Stimulated activated CD4-positive, alpha-beta T cell treated with anti-CD3 and anti-CD28 coated beads, Interleukin-15, amount 100 ng/mL, for 1 hour (primary cell): ENCODE measurements at places on chromosomes 1 and 21.

DNA sequence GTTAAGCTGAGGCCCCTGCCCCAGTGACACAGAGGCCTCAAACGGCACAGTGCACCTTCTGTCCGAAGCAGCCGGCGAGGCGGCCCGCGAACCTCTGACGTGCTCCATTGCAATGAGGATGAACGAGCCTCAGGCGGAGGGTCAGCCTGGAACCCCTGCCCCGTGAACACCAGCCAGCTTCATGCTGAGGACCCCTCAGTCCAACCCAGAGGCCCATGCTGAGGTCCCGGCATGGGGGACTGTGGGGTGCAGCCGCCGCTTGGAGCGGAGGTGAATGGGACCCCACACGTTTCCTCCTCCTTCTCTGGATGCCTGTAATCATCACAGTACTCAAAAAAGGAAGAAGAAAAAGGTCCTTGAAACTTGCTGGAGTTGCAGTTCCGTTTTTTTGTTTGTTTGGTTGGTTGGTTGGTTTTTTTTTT, 62.1 kb downstream of the PRKCZ start:
- DNase-seq: no peak

GRCh38 chr1:100302739-100303138, 36.7 kb downstream of the RTCA start:
- no peak for DNase-seq

DNA sequence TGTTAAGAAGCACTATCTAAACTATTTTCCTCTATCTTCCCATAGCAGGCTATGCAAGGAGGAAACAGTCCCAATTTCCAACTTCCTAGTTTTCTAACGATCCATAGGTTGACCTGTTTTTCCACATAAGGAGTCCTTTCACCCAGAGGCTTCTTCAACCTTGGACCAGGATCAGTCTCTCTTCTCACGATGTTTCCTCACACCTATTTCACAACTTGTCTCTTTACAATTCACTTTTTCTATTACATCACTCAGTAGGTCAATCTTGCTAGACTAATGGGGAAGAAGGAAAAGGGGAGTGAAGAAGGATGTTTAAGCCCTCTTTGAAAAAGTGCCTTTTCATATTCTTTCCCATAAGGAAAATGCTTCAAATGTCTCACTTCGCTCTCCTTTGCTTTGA, 15.9 kb downstream of the PALMD start:
- DNase-seq: no peak

- no peak for DNase-seq
These were observed 5.3 kb downstream of the CLCA2 start for GRCh38 chr1:86429122-86429725.

DNA sequence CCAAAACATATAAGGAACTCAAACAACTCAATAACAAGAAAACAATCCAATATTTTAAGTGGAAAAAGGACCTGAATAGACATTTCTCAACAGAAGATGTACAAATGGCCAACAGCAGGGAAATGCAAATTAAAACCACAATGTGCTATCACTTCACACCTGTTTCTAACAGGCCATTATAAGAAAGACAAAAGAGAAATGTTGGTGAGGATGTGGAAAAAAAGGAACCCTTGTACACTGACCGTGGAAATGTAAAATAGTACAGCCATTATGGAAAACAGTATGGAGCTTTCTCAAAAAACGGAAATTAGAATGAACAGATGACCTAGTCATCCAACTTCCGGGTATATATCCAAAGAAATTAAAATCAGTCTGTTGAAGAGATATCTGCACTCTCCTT, 37.8 kb upstream of the CD2 start:
- DNase-seq: no peak

DNA sequence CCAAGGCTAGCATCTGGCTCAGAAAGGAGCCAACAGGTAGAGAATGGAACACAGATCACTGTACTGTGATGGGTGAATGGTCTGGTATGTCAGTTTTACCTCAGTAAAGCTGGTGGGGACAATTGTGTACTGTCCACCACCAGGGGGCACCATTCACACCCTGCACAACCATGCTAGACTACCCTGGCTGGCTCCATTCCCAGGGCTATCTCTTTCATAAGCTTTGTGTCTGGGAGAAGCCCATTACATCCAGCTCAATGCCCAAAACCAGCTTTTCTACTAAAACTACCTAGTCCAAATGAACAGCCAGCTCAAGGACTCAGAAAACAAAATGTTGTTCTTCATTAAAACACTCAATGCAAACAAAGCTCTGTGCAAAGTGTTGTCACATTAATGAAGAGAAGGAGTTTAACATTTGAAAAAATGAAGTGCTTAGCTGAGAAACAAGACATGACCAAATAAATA, 62.0 kb upstream of the RASAL2 start:
- no peak for DNase-seq

GRCh38 chr1:76105372-76105771, 30.8 kb downstream of the ST6GALNAC3 start:
- DNase-seq: no peak

DNA sequence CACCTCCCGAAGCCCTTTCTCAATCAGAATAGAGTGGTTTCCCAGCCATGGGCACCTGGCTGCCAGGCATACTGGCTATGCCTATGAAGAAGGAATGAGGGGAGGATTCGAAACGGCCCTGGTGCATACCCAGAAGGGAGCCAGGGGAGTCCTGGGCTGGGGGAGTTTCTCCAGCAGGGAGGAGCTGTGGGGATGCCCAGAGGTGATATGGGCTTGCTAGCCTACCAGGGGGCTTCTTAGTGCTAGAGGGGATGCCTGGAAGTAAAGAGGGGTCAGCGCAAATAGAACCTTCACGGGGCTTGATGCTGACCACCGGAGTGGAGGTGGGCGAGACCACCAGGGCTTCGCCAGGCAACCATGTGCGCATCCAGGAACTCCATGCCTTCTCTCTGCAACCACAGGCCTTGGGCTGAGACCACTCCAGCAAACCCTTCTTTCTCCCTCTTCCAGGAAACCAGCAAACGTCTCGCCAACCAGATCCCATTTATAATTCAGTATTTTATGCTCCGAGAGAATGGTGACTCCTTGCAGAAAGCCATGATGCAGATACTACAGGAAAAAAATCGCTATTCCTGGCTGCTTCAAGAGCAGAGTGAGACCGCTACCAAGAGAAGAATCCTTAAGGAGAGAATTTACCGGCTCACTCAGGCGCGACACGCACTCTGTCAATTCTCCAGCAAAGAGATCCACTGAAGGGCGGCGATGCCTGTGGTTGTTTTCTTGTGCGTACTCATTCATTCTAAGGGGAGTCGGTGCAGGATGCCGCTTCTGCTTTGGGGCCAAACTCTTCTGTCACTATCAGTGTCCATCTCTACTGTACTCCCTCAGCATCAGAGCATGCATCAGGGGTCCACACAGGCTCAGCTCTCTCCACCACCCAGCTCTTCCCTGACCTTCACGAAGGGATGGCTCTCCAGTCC, 18.2 kb upstream of the MX1 start:
- DNase-seq: no peak

GRCh38 chr1:42006836-42007235, 88.1 kb upstream of the HIVEP3 start:
- no peak for DNase-seq

- DNase-seq: no peak
These were observed 43.1 kb upstream of the EPS8L3 start for GRCh38 chr1:109806733-109807400.
